ENCODE measurements at places on chromosomes 4 and X. TPM values are rescaled to one million over a fixed set of nuclear protein-coding genes. Genes with fewer than 3 reads are reported as not detected.

ZNF280C gene
- 2.7 TPM for total RNA-seq

EDA2R gene
- total RNA-seq, result 8.5 TPM

MXRA5 gene
- 2.3 TPM for total RNA-seq

CXCL9 gene
- total RNA-seq, result 0.63 TPM

PIN4 gene
- total RNA-seq, result 5.6 TPM

Measured in thoracic aorta (tissue), 2 donors.